ENCODE measurements at places on chromosomes 1 and 21. TPM values are rescaled to one million over a fixed set of nuclear protein-coding genes. Genes with fewer than 3 reads are reported as not detected.
A peak's percentile ranks its signal among the peaks of the same experiment; 100 is the strongest.

CAPN8 gene
- total RNA-seq, result not detected

PGBD5 gene
- total RNA-seq, result 14.7 TPM

TFF2 gene
- not detected for total RNA-seq

AADACL4 gene
- not detected for total RNA-seq

C1QC gene
- total RNA-seq, result not detected

CYP4A11 gene
- total RNA-seq, result not detected

CD1E gene
- total RNA-seq, result not detected

SPRR1B gene
- total RNA-seq, result 0.39 TPM

PALMD gene
- 0.41 TPM for total RNA-seq

OLFML3 gene
- 26.7 TPM for total RNA-seq

GRCh38 chr21:45471525-45472221 is 66.7 kb downstream of the COL18A1 start:
- DNase-seq, result no peak

GRCh38 chr1:53214376-53214940 is 6.0 kb downstream of the CZIB start:
- no peak for DNase-seq

DNA sequence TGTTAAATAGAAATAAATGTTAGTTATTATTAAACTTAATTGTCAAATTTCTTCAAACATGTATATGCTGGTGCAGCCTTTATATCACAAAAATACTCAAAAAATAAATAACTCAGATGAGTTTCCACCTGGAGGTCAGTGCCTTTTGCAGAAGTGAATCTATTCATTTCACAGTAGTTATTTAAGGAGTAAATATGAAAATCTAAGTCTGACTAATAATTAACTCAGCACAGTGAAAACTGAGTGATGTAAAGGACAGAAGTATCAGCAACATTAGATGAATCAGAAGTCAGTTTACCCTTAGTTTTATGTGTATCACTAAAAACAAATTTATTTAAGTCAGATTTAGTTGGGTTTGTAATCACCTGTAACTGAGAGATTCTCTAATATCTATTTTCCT is 2135.4 kb downstream of the MRPL39 start:
- no peak for DNase-seq

- no peak for DNase-seq
Observed at GRCh38 chr21:26912466-26912865, 54.4 kb downstream of the ADAMTS5 start.

DNA sequence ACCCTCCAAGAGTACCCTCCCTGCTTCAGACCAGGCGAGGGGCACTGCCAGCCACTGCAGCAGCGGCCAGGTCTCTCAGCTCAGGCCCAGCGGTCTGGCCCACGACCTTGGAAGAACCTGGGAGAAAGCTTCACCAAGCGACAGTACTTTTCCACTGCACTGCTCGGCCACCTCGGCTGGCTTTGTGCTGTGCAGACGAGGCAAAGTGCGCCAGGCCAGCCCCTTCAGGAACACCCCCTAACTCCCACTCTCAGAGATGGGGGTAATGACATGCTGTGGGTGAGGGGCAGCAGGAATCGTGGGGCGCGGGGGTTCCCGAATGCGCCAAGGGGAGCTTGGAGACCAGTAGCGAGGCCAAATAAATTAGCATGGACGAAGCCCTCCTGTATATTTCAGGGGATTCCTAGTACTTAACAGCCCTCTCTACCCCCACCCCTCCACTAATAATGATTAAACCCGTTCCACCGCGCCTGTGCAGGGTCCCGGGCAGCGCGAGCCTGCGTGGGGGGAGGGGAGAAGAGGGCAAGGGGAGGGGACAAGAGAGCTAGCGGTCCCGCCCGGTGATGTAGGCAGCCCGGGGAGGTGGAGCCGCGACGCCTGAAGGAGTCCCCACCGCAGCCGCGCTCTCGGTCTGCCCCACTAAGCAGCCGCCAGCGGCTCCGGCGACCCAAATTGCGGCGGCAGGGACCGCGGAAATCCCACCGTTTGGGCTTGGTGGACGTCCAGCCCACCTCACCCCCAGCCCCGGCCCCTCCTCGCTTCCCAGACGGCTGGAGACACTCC is at the start of gene FAM43B:
Gene FAM43B, plus strand, starts transcription at position 629 of the 783 bp plus-strand sequence. CDS start 401 bp downstream, outside the sequence.
- DNase-seq, result peak; percentile 38

GRCh38 chr1:15187175-15188129 is 33.9 kb downstream of the TMEM51 start:
- no peak for DNase-seq

DNA sequence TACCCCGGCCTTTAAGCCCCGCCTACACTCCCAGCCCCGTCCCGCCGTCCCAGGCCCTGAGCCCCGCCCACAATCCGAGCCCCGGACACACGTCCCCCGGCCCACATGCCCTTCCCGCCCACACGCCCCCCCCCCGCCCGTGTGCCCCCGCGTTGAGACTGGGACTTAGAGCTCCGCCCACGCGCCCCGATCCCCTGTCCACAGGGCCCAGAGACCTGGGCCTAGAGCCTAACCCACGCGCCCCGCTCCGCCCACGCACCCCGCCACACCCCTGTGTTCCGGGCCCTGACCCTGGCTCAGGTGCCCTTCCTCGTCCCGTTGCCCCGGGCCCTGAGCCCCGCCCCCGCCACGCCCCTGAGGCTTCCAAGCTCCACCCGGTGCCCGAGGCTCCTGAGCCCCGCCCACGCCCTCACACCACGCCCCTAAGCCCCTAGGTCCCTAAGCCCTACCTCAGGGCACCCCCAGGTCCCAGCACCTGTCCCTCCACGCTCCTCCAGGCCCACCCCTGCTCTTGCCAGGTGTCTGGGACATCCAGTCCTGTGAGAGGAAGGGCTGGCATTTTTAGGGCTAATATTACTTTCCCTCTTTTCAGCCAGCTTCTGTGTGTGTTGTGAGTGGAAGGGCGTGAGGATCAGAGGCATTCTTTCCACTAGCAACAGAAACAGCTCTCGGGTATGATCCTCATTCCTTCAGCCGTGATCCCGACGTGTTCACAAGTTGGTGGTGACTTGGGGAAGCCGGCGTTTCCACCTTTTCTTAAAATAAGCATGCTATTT is 552 bp upstream of the GPR157 start:
- DNase-seq, result no peak

GRCh38 chr21:44902268-44903049 is 18.2 kb downstream of the ITGB2 start:
- no peak for DNase-seq

DNA sequence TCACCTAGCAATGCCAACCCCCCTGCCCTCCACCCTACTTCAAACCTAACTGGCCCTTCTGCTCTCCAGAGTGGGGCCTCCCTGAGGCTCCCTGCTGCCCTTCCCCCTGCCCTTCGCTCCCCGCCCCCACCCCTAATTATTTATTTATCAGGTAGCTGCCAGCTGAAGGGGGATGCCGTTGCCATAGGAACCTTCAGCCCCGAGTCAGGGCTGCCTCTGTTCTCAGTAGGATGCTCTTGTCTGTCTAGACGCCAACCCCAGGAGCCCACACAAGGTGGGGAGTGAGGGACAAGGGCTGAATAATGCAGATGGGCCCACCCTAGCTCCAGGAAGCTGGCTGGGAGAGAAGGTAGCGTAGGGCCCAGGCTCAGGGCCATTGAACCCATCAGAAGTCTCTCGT is 41.1 kb downstream of the NKAIN1 start:
- no peak for DNase-seq

DNA sequence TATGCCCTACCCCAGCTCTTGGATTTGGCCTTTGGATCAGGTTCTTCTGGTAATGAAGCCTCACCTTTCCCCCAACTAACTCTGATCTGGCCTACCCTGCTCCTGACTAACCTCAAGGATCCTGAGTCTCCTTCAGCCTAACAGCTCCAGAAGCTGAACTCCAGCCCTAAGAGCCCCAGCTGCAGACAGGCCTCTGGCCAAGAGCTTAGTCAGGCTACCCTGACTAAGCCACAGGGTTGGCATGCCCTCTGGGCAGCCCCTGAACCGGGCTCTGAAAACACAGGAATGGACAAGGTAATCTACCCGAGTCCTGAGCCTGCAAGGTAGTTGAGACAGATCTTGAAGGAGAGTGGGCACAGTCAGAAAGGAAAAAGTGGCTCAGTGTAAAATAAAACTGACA is 29.4 kb downstream of the COA7 start:
- DNase-seq, result peak; percentile 9

GRCh38 chr21:44871576-44872269 is 1.8 kb downstream of the PTTG1IP start:
- DNase-seq, result peak; percentile 72

- DNase-seq, result no peak
Observed at GRCh38 chr1:71829346-71829745, 453.0 kb downstream of the NEGR1 start.

- DNase-seq, result no peak
Observed at GRCh38 chr1:143698016-143698415, 273.8 kb downstream of the FAM72C start.

DNA sequence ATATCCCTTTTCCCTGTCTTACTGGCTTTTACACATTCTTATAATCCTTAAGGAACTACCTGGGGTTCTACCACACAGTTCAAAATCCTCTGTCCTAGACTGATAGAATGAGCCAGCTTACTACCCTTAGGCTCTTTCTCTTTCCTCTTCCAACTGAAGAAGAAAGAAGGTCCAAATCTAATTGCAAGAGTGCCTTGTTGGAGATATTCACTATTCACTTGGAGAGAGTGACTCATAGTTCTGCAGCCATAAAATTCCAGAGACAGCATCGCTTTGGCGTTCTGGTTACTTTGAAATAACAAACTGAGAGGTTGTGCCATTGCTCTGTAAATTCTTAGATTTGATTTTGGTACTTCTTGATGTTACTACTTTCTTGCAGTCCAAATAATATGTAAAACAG is 4.2 kb downstream of the CADM3 start:
- DNase-seq, result no peak

- DNase-seq, result no peak
Observed at GRCh38 chr1:228381356-228381755, 25.3 kb downstream of the TRIM11 start.

GRCh38 chr1:9241891-9242290 is 7.3 kb downstream of the H6PD start:
- no peak for DNase-seq

DNA sequence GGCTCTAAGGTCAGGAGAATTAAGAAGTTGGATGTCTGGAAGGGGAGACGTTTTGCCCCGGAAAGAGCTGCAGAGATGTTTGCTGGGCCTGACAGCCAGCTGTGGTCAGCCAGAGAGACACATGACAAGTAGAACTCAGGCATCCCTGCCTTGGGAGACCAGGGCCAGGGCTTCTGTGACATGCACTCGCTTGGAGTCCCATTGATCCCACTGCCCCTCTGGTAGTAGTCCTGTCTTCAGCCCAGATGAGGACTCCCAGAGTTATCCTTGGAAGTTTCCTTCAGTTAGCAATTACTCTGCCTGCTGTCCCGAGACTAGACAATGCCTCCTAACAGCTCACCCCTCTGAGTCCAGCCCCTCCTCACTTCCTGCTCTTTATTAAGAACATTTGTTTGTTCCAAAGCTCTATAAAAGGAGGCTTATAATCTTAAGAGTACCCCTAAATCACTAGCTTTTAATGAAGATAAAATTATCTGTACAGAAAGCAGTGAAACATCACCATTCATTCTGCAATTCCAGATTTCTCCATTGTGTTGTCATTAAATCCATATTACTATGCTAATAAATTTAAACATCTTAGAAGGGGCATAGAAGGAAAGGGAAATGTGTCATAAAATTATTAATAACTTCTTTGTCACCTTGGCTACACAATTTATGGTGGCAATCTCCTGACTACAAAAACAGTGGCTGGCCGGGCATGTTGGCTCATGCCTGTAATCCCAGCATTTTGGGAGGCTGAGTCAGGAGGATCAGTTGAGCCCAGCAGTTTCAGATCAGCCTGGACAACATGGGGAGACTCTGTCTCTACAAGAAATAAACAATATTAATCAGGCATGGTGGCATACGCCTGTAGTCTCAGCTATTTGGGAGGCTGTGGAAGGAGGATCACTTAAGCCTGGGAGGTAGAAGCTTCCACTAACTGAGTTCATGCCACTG is 94.2 kb downstream of the KCNK1 start:
- no peak for DNase-seq

GRCh38 chr1:11037740-11038182 is 9.3 kb downstream of the MASP2 start:
- peak; percentile 53 for DNase-seq

All from astrocyte (in vitro differentiated cells and primary cell).